ENCODE measurements at places on chromosomes 3 and 15. TPM values are rescaled to one million over a fixed set of nuclear protein-coding genes. Genes with fewer than 3 reads are reported as not detected.

Gene KBTBD13
- not detected for total RNA-seq

Gene AHSG
- total RNA-seq = 0.85 TPM

Gene HHATL
- total RNA-seq = not detected

Gene NME9
- not detected for total RNA-seq

Gene VPS18
- total RNA-seq = 46.7 TPM

Gene CKMT1A
- total RNA-seq = 4.6 TPM

Gene KBTBD12
- total RNA-seq = 0.28 TPM

Gene TAGLN3
- total RNA-seq = not detected

Gene HYAL2
- 41.5 TPM for total RNA-seq

Gene U2SURP
- total RNA-seq = 135 TPM

Gene ANKRD34C
- not detected for total RNA-seq

Gene NR2E3
- total RNA-seq = 0.98 TPM

Gene INKA1
- 2.2 TPM for total RNA-seq

Gene SGO1
- total RNA-seq = 14.8 TPM

Gene SLC6A1
- not detected for total RNA-seq

Gene ANKUB1
- not detected for total RNA-seq

Gene RSL24D1
- 59.8 TPM for total RNA-seq

Gene NLGN1
- total RNA-seq = 0.85 TPM

Gene ALDH1A2
- total RNA-seq = 0.98 TPM

Gene ZNF717
- total RNA-seq = 6.3 TPM

Gene CPA3
- total RNA-seq = not detected

Gene LTK
- total RNA-seq = not detected

Gene TM4SF18
- total RNA-seq = 54.5 TPM

Gene DOCK3
- total RNA-seq = 0.21 TPM

Gene ADAMTS17
- 1.6 TPM for total RNA-seq

Gene PPARG
- 88.1 TPM for total RNA-seq

Gene C3orf22
- total RNA-seq = not detected

Gene NCEH1
- total RNA-seq = 73.0 TPM

Gene DISP2
- total RNA-seq = 10.0 TPM

Gene CTXN2
- 0.05 TPM for total RNA-seq

Gene STAB1
- 0.39 TPM for total RNA-seq

Gene BFSP2
- total RNA-seq = 0.67 TPM

Gene POPDC2
- 0.15 TPM for total RNA-seq

Gene PLCB2
- 1.7 TPM for total RNA-seq

Gene ZMYND10
- total RNA-seq = 3.6 TPM

Gene HESX1
- 1.1 TPM for total RNA-seq

Gene LRRC3B
- not detected for total RNA-seq

Gene ZNF660
- not detected for total RNA-seq

Gene UBA5
- total RNA-seq = 44.0 TPM

Gene CD200
- total RNA-seq = not detected

All from Panc1 (cell line).